ENCODE measurements at places on chromosomes 16 and 17. TPM values are rescaled to one million over a fixed set of nuclear protein-coding genes. Genes with fewer than 3 reads are reported as not detected.

DNA sequence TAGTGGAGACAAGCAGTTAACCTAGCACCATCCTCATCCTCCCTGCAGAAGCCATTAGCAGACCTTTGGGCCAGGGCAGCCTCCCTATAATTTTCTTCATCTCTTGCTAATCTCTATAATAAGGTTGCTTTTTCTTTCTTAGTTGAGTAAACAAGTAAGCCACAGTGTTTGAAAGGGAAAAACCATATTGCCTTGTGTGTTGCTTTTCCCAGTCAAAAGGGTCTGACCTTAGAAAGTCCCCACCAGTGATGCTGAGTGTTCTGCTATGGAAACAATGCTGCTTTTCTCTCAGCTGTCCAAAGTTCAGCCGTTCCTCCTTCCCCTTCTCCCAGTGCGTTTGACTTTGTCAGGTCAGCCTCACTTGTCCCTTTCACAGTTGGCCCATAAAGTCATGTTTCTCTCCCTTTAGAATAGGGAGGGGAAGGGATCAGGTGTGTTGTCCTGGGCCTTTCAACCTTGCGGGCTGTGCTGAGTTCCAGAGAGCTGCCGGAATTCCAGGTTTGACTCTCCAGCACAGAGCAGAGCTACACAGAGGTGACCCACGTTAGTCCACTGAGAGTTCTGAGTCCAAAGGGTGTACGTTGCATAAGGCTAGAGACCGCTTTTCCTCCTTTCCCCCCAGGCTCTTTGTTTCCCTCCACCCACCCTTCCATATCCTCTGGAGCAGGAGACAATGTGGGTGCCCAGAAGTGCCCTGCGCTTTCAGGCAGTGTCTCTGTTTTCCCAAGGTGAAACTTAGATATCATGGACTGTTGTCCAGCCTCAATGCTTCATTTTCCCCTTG is 15.9 kb upstream of the CLEC18C start:
- no peak for DNase-seq

DNA sequence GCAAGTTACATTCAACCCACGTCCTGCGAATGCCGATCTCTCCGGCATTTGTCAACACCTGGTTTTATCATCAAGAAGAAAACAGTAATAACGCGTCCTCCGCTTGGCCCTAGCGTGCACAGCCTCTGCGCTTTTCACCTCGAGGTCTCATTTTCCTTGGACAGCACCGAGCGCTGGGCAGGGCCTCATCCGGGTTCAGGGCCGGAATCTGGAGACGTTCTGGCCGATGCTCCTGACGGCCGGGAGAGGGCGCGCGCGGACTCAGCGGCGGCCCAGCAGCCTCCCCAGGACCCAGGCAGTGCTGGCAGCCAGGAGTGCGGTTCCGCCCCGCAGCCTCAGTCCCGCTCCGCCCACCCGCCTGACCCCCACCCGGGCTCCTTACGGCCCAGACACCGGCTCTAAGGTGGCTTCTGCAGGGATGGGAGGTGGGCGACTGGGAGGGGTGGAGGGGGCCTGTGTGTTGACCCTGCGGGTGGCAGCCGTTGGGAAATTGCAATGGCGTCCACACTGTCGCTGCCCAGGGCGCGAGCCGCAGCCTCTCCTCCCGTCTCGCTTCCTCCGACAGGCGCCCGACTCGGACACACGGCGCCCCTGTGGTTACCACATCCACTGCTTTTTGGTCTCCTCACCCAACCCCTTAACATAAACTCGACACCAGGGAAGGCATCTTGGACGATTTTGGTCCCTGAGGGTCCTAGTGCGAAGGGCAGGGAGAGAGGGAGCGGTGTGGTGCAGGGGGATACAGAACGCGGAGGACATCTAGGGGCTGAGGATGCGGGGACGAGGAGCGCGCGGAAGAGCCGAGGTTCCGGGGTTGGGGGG is 7.4 kb upstream of the FLYWCH1 start:
- DNase-seq: peak; percentile 80

- DNase-seq: no peak
These were observed 184.5 kb downstream of the NTN1 start for GRCh38 chr17:9205520-9206409.

- no peak for DNase-seq
These were observed 125.5 kb downstream of the RBFOX1 start for GRCh38 chr16:7458144-7458543.

- no peak for DNase-seq
These were observed 189.2 kb downstream of the SEC14L1 start for GRCh38 chr17:77329741-77330531.

- DNase-seq: no peak
These were observed 59.0 kb upstream of the SALL1 start for GRCh38 chr16:51210087-51210486.

- DNase-seq: no peak
These were observed 11.8 kb upstream of the AXIN2 start for GRCh38 chr17:65573282-65573602.

GRCh38 chr16:50671644-50672260 is 9.4 kb downstream of the SNX20 start:
- peak; percentile 48 for DNase-seq

DNA sequence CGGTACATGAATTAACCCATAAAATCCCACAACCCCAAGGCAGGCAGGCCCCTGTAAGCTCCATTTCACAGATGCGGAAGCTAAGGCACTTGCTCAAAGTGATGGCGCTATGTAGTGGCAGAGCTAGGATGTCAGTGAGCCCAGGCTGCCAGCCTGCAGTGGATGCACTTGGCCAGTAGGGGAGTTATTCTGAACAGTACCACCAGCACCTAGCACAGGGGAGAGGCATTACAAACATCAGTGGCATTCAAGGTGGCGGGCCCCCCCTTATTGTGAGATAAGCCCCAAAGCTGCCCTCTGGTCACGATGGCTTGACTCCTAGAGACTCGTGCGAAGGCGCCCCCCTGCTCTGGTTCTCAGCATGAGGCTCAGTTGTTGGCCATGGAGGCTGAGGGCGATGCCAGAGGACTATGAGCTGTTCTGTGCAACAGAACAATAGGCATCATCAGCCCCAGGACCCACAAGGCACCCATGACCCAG is 33.8 kb downstream of the GTF3C1 start:
- peak; percentile 45 for DNase-seq

The FNDC8 gene
- not detected for total RNA-seq

The KRTAP4-11 gene
- not detected for total RNA-seq
